MV-4-11 (cell line): ENCODE measurements at places on chromosomes 2 and 18.

DNA sequence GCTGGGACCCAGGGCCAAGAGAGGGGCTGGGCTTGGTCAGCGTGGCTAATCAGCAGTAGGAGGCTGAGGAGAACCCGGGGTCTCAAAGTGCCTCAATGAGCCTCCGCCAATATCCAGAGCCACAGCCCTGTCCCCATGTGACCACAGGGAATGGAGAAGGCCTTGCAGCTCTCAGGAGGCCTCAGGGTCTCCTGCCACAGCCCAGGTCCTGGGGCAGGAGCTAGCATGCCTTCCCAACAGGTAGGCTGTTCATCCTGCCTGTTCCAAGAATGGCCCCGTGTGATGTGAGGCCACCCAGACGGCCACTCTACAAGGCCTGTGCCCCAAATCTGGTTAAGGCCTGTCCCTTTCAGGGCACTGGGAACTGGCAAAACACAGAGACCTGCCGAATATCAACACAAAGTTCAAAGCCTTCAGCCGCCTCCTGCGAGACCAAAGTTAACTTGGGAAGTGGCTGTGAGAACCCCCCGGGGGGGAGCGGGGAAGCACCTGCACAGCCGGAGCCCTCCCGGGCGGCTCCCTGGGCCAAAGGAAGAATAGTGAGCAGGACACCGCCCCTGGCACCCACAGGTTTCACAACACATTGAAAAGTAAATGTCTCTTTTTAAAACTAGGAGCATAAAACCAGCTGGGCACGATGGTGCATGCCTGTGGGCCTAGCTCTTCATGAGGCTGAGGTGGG is 4.5 kb upstream of the LIMS2 start:
- DNase-seq: no peak

GRCh38 chr2:2502201-2502549 is 171.1 kb upstream of the MYT1L start:
- DNase-seq: no peak

- DNase-seq: peak; percentile 89
These were observed 25.1 kb upstream of the ME2 start for GRCh38 chr18:50853863-50854271.

DNA sequence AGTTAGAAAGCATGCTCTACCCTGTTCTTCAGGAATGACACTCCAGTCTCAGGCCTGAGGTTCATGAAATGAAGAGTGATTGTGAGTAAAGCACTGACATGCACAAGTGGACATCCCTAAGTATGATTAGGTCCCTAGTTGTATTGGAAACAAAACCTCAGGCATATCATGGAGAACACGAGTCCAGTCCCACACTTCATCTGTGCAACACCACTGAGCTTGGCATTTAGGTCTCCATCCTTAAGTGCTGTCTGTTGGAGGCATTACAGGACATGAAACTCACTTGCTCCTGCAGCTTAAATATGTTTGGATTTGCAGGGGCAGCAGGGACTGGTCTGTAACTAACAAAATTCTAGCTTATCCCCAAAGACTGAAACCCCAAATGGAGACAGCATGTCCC is 250.3 kb upstream of the KLHL29 start:
- no peak for DNase-seq

- no peak for DNase-seq
These were observed 155.9 kb downstream of the LAMA3 start for GRCh38 chr18:23844991-23845680.

DNA sequence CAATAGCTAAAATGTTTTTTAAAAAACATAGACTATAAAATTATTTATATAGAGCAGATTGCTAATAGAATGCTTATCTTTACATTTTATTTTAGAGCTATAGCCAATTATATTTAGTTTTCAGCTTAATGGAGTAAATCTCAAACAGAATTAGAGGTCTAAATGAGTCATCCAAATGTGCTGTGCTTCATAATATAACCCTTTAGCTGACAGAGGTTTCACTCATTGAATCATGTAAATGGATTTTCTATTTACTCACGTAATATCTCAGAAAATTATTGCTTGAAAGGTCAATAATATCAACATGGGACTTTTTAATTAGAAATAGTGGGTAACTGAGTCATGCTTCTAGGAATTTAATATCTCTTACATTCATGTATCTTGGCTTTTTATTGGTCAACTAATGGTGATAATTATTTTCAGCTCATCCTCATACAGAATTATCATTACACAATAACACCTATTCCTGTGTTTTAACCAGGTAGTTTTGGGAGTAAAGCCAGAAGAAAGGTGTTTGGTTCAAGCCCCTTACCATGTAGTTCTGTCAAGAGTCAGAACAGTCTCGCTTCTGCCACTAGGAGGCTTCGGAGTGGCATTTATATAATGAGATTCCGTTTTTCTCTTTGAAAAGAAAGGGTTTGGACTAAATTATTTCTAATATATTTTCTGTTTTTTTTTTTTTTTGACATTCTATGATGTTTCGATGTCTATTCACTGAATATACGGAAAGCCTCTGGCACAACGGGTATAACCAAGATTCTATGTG is 217.6 kb downstream of the CDH7 start:
- DNase-seq: no peak

- peak; percentile 42 for DNase-seq
These were observed 84.2 kb downstream of the ZNF516 start for GRCh38 chr18:76410660-76411417.

- no peak for DNase-seq
These were observed 50.4 kb upstream of the CNGA3 start for GRCh38 chr2:98295721-98296414.

- no peak for DNase-seq
These were observed 131.5 kb downstream of the ATP9B start for GRCh38 chr18:79200546-79201268.

DNA sequence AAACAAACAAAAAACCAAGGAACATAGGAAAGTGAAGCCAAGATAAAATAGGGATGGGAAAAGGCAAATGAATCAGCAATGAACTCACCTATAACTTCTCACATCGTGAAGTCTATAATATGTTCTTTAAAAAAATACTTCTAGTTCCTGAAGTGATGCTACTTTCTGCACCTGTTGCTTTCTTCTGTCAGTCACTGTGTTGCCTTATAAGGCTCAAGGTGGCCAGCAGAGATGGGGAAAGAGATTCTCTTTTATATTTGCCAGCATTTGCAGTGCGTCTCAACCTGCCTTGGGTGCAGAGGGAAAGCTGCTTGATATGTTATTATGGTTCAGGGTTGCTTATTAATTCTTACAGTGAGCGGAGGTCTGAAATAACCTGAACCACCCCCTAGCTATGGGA is 14.0 kb downstream of the QPCT start:
- DNase-seq: no peak

DNA sequence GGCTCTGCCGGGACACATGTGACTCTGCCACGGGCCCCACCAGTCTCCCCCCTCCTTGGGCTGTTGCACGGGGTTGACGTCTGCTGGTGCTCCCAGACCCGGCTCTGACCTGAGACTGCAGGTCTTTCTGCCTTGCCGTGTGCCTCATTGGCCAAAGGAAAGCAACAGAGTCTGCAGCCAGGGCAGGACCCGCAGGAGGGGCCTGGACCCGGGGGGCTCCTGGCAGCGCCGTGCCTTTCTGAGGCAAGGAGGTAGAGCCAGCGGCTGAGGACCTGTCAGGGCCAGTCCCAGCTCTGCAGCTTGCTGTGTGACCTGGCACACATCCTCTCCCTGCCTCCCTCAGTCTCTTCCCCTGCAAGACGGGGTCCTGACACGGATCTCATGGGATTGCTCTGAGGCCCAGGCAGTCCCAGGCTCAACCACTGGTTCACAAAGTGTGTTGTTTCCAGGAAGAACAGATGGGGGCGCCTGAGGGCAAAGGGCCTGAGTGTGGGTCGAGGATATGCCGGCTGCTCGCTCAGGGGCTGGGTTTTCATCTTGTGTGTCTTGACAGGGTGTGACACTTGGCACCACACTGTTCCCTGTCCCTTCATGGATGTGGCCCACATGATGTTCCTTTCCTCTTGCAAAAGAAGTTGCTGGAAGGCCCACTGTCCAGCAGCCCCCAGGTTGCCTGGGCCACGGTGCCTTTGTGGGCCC is 9.0 kb downstream of the CAPN10 start:
- DNase-seq: peak; percentile 41

- DNase-seq: no peak
These were observed 165.0 kb upstream of the SMIM21 start for GRCh38 chr18:75592527-75592926.

- no peak for DNase-seq
These were observed 36.8 kb upstream of the UNC80 start for GRCh38 chr2:209734805-209735204.

DNA sequence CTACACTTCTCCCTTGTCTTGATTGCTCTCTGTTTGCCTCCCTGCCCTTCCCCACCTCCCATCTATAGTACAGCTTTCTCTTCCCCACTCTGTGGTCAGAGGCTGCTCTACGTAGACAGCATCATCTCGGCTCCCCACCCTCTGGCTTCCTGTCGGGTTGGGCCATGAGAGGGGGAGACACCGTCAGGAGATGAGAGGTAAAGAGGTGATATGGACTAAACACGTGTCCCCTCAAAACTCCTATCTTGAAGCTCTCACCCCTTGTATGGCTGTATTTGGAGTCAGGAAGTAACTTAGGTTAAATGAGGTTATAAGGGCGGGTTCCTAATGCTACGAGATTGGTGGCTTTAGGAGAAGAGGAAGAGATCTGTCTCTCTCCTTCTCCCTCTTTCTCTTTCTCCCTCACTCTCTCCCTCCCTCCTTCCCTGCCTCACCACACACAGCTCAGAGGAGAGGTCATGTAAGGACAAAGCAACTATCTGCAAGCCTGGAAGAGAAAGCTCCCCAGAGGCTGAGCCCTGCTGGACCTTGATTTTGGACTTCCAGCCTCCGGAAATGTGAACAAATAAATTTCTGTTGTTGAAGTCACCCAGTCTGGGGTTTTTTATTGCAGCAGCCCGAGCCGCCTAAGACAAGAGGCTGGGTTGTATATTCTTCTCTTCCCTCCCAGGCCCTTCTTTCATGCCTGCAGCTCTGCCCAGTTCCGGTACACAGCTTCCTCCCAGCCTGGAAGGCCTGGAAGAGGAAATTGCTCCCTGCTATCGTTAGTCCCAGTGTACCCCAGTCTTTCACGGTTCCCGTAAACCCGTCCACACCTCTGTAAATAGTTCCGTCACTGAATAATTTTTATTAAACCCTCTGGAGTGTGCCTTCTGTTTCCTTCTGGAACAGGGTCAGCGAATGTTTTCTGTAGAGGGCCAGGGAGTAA is 138.0 kb downstream of the AKAIN1 start:
- peak; percentile 89 for DNase-seq
